ENCODE measurements at places on chromosomes 4 and X. TPM values are rescaled to one million over a fixed set of nuclear protein-coding genes. Genes with fewer than 3 reads are reported as not detected.

- no peak for DNase-seq
These were observed 7.7 kb downstream of the LSM6 start for GRCh38 chr4:146183209-146183608.

DNA sequence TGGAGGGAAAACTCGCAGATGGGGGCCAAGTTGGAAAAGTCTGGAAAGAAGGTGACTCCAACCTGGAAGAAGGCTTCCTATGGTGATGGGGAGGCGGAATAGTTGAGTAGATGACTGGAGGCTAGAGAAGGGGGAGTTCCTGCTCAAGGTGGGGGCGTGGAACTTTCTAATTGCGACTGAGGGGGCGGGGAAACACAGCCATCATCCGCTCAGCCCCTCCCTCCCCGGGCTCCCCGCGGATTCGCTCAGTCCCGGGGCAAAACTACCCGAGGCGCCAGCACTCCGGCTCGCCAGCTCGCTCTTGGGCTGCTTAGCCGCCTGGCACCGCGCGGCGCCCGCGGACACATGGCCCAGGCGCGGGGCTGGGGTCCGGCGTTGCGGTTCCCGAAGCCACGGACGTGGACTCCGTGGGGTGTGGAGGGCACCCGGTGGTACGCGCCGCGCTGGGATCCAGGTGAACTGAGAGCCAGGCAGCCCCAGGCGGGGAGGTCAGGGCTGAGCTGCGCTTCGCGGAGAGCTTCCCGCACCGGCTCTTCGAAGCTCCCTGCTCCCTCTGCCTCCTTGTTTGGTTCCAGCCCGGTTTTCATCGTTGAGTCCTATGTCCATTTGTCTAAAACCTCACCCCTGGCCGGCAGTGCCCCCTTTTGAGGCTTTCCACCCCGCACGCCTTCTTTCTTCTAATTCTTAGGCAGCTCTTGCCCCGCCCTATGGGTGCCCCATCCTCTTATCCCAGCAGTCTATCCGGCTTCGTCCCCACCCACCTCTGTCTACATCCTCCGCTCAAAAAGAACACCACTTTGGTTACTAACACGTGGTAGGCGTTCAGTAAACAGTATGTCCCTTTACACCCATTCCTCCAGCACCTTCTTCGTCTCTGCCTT is 38.9 kb downstream of the STARD8 start:
- DNase-seq = peak; percentile 86

DNA sequence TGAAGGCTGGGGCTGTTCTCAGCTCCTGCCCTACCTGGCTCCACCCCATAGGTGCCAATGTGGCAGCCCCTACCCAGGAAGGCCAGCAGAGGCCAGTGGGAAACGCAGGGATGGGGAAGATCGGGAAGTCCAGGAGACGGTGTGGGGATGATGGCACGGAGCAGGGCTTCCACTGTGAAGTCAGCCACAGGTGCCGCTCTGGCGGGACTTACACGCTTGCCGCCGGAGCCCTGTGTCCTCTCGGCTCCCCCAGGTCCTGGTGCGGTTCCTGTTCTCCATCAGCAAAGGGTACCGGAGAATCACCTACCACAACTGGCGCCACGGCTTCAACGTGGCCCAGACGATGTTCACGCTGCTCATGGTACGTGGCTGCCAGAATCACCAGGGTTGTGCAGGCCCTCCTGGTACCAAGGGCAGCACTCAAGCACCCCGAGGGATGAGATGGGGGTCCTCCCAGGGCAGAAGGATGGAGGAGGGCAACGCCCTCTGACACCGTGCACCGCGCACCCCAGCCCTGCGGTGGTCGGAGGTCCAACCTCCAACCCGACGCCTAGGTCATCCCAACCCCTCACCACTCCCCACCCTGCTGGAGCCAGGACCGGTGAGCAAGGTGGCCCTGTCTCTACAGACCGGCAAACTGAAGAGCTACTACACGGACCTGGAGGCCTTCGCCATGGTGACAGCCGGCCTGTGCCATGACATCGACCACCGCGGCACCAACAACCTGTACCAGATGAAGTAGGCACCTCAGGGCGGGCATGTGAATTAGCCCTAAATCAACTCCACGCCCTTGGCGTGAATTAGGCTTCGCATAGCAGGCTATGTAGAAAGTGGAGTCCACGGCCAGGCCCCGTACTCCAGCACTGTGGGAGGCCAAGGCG is 12.0 kb downstream of the ATP5ME start:
- DNase-seq = peak; percentile 18

DNA sequence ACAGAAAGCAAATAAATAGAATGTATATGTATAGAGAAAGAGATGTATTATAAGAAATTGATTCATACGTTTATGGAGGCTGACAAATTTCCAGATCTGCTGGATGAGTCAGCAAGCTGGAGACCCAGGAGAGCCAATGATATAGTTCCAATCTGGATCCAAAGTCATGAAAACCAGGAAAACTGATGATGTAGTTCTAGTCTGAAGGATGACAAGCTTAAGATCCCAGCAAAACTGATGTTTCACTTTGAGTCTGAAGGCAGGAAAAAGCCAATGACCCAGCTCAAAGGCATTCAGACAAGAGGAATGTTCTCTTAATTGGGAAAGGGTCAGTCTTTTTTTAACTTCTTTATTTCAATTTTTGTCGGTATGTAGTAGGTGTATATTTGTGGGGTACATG is 102.6 kb downstream of the LHFPL1 start:
- no peak for DNase-seq

DNA sequence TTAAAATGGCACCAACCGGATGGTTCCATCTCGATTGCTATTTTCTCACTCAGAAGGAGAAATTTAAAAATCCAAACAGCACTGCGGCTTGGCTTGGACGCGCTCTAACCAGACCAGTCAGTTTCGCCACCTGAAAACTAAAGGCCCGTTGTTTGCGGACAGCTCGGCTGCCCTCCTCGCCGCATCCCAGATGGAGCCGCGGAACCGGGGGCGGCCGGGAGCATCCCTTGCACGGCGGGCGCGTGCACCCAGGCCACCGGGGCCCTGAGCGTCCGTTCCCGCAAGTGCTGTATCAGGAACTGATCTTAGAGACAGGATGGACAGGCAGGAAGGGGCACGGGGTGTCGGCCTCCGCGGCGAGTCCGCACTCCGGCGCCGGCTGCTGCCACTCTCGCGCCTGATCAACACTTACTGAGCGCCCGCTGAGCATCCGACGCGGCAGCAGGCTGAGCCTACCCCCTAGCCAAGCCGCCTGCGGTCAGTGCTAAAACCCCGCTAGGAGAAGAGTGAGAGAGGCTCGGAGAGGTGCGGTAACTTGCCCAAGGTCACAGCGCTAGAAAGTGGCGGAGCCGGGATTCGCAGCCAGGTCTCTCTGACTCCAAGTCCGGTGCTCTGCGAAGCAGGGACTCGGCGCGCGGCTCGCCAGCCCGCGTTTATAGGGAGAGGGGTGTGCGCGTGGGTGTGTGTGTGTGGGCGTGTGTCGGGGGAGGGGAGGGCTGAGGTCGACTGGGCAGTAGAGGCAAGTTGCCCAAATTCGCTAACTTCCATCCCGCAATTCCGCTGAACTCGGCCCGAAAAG is at the start of gene CITED1:
CITED1 (minus strand) TSS at position 629 of the 799 bp plus-strand sequence. CDS start 3,045 bp downstream, outside the sequence.
- no peak for DNase-seq

GRCh38 chrX:19849464-19850080 is 37.8 kb downstream of the SH3KBP1 start:
- no peak for DNase-seq

DNA sequence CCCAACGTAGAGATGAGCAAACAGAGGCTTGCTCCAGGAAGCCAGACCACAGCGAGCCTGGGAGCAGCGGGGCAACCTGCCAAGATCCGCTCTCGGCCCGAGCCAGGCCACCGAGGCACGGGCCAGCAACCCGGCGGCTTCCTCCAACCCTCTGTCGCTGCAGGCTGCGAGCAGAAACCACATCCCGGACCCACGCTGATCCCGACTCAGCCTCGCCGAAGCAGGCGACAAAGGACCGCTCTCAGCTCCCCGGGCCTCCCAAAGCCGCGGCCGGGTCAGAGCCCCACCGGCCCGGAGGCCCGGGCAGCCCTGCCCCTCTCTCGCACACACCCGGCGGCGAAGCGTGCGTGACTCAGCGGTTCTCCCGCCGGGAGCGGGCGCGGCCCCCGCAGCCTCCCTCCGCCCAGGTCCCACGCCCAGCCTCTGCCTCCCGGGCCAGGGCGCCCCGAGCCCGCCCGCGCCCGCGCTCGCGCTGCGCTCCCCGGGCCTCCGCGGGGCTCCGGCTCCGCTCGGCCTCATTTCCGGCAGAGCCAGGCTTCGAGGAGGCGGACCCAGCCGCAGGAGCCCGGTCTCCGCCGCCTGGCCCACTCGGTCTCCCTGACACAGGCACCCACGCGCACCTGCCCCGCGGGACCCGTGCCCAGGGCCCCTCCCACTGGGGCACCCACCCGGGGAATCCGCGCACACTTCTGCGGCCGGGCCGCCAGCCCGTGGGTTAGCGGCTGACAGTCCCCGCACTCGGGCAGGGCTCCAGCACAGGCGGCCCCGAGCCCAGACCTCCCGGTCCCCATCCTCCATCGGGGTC is 1.7 kb downstream of the PPP2R2C start:
- peak; percentile 74 for DNase-seq

- DNase-seq = peak; percentile 42
These were observed 623.9 kb downstream of the BCOR start for GRCh38 chrX:39473812-39474211.

GRCh38 chr4:6763330-6763851 is 19.1 kb upstream of the KIAA0232 start:
- DNase-seq = no peak

DNA sequence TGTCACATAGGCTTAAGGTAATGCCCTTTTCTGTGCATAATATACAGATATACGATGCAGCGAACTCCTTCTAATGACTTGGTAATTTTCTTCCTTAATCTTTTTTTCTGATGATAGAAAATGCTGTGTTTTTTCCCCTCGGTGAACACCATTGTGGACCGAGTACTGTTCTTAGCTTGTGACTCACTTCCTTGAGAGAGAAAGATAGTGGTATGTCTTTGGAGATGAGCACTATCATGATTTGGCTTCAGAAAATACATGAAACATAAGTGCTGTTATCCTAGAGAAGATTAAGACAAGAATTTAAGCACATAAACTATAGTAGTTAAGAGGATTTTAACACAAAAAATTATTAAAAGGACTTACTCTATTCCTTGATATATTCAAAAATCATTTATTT is 63.9 kb downstream of the RS1 start:
- no peak for DNase-seq

DNA sequence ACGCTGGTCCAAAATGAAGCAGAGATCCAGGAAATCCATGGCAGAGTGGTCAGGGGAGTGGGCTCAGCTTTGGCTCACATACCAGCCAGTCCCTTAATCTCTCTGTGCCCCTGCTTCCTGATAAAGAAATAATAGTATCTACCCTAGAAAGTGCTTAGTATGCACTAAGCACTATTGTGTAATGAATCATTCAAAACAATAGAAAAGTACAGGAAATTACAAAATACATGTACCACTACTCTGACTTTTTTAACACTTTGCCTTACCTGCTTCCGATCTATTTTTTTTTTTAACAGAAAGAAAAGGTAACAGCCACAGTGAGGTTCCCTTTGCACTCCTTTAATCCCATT is 49.9 kb downstream of the TBC1D9 start:
- DNase-seq = no peak

DNA sequence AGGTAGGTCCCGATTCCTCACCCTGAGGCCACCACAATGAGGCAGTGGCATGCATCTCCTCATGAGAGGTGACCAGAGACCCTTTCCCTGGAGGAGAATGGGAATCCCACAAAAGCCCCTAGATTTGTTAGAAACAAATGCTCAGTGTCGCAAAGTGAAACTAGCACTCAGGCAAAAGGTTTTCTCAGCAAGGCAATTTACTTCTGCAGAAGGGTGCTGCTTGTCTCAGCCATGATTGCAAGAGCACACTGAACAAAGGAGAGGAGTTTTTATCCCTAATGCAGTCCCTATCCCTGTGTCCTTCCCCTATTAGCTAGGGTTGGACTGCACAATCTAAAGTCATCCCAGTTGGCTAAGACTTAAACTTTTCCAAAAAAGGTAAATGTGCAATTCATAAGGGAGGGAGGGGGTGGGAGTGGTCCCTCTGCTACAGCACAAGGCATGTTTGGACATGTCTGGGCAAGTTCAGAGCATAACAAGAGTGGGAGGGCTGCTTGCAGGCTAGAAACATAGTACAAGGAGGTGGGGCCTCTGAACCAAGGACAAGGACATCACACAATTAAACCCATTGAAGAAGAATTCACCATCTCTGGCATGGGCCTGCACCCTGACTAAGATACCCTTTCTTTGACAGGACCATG is 185.3 kb downstream of the CCNG2 start:
- DNase-seq = no peak

GRCh38 chr4:62407534-62407933 is 1207.4 kb downstream of the ADGRL3 start:
- no peak for DNase-seq

Gene TLR7
- total RNA-seq = 0.91 TPM

Gene SLIT2
- 10.2 TPM for total RNA-seq

Gene MSANTD1
- total RNA-seq = 0.23 TPM

Gene SMARCA1
- total RNA-seq = 35.6 TPM

Gene RTL5
- total RNA-seq = 4.6 TPM

Gene SHOX
- total RNA-seq = not detected

Data from right cardiac atrium (tissue), 5 donors.